ENCODE measurements at places on chromosomes 16 and 17.

- DNase-seq, result no peak
Observed at GRCh38 chr17:35218915-35219314, 24.0 kb upstream of the SLFN5 start.

GRCh38 chr17:75707079-75707571 is 14.1 kb upstream of the ITGB4 start:
- DNase-seq, result no peak

DNA sequence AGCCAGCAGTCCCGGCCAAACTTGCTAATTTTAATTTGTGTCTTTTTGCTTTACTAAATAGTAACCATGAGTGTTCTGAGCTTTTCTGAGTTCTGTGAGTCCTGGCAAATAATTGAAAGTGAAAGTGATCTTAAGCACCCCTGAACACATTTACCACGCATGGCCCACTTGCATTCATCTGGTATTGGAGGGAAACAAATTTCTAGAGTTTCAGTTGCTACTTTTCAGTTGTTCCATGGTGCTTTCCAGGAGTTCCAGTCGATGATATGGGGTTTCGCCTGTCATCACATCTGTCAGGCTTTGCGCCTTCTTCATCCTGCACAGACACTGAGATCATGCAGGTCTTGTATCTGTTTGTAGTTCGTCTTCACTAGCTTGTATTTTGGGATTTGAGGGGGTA is 44.1 kb downstream of the CRLF3 start:
- no peak for DNase-seq

DNA sequence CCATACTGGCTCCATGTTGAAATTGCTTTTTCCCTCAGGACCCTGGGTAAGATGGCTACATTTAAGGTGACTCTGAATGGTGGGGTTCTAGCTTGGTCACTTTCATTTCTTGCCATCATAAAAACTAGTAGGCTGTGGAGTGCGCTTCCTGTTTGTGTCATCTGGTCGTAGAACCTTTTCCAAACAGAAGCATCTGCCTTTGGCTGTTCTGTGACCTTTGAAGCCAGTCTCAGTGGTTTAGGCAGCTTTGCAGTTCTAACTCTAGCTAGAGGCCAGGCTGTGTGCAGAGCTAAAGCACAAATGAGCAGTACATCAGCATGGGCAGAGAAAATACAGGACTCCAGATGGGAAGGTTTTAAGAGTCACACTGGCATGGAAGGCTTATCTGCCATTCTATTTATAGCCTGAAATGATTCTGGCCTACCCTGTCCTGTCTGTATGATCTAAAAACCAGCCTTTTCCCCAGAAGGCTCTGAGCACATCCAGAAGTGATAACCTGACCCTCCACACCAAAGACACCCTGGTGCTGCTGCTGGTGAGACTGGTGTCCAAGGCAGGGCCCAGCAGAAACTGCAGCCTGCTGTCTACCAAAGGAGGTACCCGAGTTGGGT is 8.6 kb downstream of the ESRP2 start:
- no peak for DNase-seq

DNA sequence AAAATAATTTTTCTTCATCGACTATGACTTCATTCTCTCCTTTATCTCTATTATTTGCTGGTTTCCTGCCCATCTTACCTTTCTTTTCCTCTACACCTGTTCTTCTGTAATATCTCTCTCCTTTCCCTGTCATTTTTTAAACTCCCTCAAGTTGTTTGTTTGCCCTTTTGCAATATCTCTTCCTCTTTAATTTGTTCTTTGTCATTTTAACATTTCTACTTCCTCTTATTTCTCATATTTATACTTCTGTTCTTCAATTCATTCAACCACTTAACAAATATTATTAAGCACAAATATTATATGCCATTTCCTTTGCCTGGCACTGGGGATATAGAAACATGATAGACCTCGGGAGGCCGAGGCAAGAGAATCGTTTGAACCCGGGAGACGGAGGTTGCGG is 22.6 kb downstream of the MAP3K3 start:
- no peak for DNase-seq

- no peak for DNase-seq
Observed at GRCh38 chr16:4709481-4709880, 16.1 kb downstream of the NUDT16L1 start.

DNA sequence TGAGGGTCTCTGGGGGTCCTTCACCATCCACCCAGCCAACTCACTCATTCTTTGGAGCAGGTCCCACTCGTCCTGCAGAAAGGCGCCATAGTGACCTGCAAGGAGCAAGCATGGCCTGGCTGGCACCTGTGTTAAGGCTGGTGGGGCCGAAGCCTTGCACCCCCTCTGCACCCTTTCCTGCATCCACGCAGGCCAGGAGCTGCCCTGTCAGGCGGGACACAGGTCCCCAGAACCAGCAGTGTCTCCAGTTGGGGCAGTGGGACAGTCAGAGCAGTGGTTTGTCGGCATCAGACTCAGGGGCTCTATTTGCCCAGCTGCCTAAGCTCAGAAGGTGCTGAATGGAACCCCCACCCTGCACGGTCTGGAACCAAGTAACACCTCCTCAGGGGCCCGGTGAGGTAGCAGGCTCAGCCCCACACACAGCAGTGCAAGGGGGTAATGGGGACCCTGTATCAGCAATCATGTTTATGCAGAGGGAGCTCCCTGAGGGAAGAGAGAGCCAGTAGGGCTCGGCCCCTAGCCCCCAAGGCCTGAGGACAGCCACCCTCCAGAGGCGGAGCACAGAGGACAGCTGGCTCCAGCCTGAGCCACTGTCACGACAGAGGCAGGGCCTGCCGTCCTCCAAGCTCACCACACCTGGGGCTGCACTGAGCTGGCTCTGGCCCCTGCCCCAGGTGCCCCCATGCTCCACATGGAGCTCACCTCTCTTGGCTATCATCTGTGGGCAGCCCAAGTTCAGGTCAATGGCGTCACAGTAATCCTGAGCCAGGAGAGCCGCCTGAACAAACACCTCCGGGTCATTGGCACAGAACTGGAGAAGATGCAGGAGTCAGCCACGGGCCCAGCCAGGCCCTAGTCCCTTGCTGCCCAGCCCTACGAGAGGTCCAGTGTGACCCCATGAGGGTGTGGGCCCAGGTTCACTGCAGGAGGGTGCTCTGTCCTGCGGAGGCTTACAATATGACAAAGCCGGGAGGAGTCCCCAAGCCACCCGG is 1.9 kb downstream of the DUS1L start:
- DNase-seq, result no peak

GRCh38 chr17:48555258-48556228 is 10.6 kb upstream of the HOXB2 start:
- no peak for DNase-seq

DNA sequence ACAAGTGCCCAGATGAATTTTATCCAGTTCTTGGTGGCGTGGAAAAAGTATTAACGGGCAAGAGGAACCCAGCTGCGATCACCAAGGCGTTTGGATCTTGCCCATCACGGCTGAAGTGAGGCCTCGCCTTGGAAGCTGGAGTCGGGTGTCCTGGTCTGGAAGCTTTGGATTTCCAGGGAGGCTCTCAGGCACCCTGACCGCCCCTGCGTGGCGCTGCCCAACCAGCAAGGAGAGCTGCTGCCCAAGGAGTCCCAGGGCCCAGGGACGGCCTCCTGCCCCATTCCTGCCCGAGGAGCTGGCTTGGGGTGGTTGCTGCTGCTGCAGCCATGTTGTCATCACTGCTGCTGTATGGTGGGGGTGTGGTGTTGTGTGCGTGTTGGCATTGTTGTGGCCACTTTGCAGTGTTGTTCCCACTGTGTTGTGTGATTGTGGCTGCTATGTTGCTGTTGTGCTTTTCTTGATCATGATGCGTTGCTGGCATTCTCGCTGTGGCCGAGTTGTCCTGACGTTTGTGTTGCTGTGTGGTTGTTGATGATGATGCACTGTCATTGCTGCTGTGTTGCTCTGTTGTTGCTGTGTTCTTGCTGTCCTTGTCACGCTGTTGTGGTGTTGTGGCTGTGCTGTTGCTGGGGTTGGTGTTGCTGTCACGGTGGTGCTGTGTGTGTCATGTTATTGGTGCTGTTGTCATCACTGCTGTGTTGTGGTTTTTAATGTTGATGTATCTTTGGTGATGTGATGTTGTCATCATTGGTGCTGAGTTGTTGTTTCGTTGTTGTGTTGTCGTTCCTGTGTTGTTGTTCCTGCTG is 318.8 kb downstream of the C16orf95 start:
- DNase-seq, result no peak

- DNase-seq, result no peak
Observed at GRCh38 chr17:33390479-33391176, 97.5 kb upstream of the ASIC2 start.

GRCh38 chr17:72187556-72187955 is 66.7 kb downstream of the SOX9 start:
- no peak for DNase-seq

DNA sequence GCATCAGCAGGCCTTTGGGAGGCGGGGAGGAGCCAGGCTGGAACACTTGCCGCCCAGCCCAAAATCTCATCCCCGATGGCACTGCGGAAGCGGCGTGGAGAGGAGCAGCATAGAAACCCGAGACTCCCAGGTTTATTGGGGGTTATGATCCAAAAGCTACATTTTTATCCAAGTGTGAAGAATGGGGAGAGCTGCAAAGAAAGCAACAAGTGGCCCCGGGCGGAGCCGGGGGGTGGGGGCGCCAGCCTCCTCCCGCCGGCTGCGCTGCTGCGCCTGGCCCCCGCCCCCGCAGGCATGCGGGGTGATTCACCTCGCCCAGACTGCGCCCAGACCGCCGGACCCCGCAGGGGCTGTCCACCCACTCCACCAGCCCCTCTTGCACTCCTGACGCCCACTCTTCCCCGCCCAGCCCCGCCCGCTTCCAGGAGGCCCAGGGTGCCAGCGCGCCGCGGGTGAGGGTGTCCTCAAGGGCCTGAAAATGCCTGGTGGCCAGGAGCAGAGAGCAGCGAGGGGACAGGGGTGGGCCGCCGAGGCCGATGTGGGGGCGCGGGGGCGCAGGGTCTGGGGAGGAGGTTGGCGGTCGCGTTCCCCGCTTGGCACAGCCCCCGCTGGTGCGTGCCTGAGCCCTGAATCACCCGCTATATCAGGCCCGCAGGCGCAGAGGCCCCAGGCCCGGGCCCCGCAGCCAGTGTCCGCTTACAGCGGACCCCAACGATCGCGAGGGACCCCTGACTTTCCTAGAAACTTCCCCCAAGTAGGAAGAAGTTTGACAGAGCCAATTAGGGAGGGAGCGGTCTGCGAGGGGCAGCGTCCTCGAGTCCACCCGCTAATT is 1.3 kb downstream of the CAVIN1 start:
- peak; percentile 42 for DNase-seq

DNA sequence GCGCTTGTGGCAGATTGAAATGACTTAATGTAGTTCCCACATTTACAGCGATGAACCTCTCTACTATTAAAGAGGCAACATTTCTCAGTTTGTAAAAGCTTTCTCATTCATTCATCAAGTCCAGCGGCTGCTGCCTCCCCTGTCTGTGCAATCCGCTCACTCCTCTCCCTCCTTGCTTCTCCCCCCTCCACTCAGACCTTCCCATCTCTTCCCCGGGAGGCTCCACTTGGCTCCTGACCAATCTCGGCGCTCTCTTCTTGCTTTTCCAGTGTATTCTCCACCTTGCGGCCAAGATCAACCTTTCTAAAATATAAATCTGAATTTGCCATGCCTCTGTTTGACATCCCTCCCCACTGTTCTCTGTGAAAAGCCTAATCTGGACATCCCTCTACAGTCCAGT is 117.5 kb downstream of the ASIC2 start:
- no peak for DNase-seq

GRCh38 chr17:38970128-38970527 is 2.9 kb upstream of the FBXO47 start:
- no peak for DNase-seq

- DNase-seq, result no peak
Observed at GRCh38 chr16:47213761-47214440, 70.2 kb upstream of the NETO2 start.

- DNase-seq, result no peak
Observed at GRCh38 chr17:55286681-55287589, 22.2 kb downstream of the HLF start.

GRCh38 chr16:64977206-64977920 is 144.5 kb downstream of the CDH11 start:
- DNase-seq, result no peak

DNA sequence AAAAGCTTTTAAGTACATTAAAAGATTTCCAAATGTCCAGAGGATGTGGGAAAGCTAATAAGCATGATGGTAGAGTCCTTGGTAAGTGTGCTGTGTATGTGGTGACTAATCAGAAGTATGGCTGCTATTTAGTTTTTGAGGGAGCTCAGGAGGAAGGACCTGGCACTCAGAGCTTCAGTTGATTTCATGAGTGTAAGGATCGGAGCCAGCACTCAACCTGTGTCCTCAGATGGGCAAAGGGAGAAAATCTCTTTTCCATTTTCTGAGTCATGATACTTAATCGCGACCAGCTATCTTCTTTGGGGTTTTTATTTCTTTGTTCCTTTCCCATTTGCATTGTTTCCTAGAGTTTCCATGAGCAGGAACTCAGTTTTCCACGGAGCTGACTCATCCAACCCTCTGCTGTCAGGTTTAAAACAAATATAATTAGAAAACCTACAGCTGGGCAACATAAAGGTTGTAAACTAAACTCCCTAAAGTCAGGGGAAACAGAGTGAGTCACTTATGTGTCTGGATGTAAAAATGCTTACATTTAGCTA is 125.4 kb downstream of the MAP2K6 start:
- DNase-seq, result no peak

DNA sequence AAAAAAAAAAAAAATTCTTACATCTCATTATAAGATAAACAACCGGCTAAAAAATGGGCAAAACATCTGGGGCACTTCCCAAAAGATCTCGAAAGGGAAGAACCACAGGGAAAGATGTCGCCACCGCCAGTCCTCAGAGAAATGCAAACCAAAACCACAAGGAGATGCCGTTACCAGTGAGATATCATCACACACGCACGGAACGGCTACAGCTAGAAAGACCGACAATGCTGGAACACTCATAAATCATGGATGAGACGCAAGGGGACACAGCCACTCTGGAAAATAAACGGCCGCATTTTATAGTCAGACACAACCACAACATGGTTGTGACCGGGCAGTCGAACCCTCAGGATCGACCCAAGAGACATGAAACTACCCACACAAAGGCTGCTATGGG is 24.5 kb downstream of the WDR45B start:
- DNase-seq, result no peak

DNA sequence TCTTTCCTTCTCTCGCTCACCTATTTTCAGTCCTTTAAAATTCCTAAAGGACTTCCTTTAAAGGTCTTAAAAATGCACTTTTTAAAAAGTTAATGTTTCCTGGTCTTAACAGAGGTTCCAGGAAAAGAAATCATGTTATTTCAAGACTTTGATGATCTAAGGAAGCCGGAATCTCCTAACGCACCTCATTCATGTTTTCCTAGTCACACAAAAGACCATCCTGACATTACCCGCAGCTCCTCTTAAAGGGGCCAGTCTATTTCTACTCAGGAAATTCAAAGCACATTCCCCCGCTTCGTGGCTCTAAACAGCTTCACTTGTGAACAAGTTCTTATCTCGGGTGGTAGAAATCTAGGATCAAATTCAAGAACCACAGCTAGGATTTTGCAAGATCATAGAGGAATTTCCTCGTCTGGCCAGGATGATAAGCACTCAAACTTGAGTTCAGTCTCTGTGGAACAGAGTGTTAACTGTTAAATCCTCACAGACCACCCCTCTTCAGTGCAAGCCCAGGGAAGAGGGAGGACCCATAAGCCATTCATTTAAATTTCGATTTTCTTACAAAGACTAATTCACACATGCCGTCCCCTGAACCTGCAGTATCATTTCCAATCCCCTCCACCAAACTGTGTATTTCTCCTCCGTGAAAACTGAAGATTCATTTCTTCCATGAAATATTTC is 137.1 kb upstream of the AXIN2 start:
- DNase-seq, result no peak

GRCh38 chr17:19747159-19747719 is 859 bp downstream of the ALDH3A1 start:
- no peak for DNase-seq
